Activated CD8-positive, alpha-beta T cell treated with anti-CD3 and anti-CD28 coated beads for 36 hours (primary cell): ENCODE measurements at places on chromosomes 1 and 21. TPM values are rescaled to one million over a fixed set of nuclear protein-coding genes. Genes with fewer than 3 reads are reported as not detected.

Gene KLHDC9
- total RNA-seq, result 0.43 TPM

Gene NUF2
- 54.6 TPM for total RNA-seq

Gene MPL
- not detected for total RNA-seq

Gene KCNE2
- total RNA-seq, result not detected

Gene RHEX
- not detected for total RNA-seq

Gene AHDC1
- total RNA-seq, result 26.3 TPM

Gene TMEM50B
- total RNA-seq, result 15.2 TPM

- DNase-seq, result no peak
These were observed 275.5 kb downstream of the TPR start for GRCh38 chr1:186099336-186100104.

- no peak for DNase-seq
These were observed 7.0 kb upstream of the SPATC1L start for GRCh38 chr21:46191257-46191685.

DNA sequence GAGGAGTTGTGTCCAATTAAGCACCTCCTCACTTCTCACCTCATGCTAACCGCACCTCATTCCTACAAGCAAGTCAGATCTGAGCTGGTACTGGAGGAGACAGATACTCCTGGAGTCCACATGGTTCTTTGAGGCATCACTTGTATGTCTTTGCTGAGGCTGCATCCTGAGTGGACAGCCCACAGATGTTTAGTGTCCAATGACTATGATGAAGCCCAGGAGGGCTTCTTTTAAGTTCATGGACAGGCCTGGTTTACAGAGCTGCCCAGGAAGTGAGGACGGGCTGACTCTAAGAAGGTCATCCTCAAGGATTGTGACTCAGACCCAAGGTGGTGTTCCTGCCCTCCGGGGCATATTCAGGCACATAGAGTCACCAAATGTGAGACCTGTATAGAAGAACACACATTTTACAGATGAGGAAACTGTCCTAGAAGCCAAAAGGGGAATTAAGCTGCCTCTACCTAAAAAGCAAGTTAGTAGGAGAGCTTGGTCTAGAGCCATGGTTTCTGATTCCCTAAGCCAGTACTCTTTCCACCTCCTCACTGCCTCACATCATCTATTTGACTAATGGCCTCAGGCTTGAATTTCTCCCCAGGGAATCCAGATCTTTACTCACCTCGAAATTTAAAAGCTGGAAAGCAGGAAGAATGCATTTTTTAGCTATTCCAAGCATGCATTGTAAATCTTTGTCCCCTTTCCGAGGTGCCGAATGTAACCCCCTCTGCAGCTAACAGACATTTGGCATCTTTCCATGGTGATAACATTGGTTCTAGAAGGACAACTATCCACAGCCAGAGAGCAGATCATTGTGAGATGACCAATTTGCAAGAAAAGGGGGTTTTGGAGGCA is 228.1 kb downstream of the OMA1 start:
- DNase-seq, result no peak
